ENCODE measurements at places on chromosomes 1 and 21.

GRCh38 chr1:40690771-40691537 is 550 bp upstream of the NFYC start:
- DNase-seq, result no peak

DNA sequence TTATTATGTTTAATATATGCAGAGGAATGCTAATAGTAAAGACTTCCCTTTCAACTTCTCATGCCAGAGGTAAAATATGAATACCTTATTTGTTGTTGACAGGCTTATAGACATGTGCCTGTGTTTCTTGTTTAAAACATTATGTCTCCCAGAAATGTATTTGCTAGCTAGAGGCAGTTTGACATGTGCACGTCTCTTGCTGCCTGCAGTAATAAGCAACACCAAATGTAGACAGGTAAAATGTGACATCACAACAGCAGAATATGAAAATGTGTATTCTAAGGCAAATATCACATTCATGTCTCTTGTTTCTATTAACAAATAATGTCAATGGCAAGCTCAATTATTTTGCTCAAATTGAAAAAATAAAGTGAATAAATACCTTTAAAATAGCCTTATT is 80.2 kb upstream of the NEGR1 start:
- no peak for DNase-seq

- DNase-seq, result no peak
Measured at GRCh38 chr1:21621051-21621450, 48.1 kb downstream of the RAP1GAP start.

DNA sequence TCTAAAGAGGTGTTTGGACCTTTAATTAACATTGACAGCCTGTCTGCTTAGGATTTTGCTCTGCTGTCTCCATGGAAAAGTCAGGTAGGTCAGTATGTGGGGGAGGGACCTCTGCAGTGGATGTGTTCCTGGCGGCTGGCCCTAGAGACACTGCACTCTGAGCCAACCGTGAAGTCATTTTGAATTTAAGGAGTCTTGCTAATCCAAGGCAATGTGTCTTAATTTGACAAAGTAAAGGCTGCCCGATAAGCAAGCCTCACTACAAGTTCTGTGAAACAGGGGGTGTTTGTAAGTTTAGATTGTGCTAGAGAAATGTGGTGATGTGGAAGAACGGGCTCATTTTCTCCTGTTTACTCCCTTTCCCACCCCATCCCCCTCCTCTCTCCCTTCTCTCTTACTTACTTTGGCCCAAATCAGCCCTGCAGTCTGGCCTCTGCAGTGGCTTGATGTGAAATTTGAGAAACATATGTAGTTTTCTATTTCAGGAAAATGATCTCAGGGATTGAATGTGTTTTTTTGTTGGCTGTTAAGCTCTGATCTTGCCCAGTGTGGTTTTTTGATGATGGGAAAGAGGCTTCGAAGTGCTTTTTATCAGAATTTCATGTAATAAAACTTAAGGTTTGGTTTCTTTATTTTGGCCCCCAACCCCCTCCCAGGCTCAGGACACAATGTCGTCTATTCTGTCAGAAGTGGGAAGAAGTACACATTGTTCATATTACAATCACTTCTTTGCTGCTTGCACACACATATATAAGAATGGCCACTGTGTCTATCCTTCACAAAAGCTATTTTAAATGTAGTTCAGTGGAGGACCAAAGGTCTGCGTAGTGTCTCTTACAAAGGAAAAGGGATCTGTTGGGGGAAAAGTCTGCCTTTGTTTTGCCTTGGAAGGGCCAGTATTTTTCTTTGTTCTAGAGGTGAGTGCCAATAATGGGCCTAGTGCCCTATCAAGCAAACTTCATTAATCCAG is 96.6 kb downstream of the FGGY start:
- DNase-seq, result no peak

DNA sequence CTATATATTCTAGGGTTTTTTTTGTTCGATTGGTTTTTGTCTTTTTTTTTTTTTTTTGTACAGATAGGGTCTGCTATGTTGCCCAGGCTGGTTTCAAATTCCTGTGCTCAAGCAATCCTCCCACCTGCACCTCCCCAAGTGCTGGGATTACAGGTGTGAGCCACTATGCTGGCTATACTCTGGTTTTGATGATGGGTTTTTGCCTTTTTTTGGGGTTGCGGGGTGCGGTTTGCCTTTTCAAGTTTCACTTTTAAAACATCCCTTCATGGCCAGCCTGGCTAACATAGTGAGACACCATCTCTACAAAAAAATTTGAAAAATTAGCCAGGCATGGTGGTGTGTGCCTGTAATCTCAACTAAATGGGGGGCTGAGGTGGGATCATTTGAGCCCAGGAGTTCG is 10.0 kb downstream of the KDM5B start:
- no peak for DNase-seq

GRCh38 chr1:63971557-63971956 is 197.7 kb downstream of the ROR1 start:
- no peak for DNase-seq

DNA sequence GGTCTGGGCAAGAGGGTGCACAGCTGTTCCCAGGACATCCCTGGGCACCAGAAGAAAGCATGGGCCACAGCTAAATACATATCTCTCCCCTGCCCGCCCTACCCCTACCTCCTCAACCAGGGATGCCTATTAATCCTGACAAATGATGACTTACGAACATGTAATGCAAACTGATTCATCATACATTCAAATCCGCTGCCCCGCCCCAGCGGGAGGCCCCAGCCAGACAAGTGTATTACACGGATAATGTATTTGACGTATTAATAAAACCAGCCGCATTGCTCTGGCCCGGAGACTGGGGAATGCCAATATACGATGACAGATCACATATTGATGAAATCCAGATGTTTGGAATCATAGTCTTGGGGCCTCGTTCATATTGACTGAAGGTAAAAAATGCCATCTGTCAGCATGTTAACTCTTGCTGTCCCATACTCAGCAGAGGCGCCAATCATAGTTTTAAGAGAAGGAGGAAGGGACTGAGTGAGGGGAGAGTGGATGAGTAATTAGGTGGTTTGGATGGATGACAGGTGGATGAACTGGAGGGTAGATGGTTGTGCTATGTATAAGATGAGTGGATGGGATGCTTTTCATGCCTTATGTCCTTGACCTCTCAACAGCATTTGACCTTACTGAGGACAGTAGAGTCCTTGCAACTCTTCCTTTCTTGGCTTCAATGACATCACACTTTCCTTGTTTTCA is 68.2 kb downstream of the TMEM53 start:
- no peak for DNase-seq

- no peak for DNase-seq
Measured at GRCh38 chr21:38263493-38263892, 6.7 kb downstream of the KCNJ15 start.
